ENCODE measurements at places on chromosomes 7 and 10.

DNA sequence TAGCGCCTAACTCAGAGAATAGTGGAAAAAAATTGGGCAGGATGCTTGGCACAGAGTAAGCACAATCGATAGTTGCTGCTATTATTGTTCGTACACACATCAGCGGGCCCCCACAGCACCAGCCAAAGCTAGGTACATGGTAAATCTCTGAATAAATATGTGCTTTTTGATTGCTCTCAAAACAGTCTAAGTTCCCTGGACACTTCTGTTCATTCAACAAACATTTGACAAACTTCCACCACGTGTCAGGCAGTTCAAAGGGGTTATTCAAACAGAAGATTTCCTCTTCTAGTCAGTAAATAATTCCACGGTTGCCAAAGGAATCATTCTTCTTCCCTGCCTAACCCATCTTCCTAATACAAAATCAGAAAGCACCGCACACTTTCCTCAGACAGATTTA is 150.8 kb downstream of the DGKI start:
- no peak for DNase-seq

DNA sequence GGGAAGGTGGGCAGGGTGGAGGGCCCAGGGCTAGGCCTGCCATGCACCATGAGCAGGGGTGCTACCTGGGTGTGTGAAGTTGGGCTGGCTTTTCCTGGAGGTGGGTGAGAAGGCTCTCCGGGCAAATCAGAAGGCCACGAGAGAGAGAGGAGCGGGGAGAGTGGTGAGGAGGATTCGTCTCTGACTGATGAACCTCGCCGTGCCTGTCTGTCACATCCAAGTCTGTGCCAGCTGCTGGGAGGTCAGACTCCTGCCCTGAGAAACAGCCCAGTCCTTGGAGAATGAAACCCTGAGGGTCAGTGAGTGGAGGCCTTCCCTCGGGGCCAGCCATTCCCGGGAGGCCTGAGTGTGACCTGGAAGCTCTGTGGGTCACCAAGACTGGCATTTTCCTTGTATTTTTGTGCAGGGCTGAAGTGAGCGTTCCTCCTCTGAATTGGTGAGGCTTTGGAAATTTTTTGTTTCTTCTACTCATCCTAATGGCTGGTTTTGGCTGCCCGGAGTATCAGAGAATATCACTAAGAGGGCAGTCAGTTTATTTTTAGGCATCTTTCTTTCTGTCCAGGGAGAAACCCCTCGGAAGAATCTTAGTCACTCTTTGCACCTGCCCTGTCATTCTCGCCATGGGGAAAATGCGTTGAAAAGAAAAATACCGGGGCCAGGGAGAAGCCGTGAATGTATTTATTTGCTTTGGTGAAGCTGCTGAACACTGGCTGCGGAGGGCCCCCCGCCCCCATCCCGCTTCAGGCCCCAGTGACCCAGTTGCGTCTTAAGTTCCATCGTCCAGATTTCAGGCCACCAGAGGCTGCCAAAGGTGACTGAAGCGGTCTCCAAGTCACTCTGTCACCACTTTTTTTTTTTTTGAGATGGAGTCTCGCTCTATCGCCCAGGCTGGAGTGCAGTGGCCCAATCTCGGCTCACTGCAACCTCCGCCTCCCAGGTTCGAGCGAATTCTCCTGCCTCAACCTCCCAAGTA is 6.5 kb upstream of the AP5Z1 start:
- no peak for DNase-seq

DNA sequence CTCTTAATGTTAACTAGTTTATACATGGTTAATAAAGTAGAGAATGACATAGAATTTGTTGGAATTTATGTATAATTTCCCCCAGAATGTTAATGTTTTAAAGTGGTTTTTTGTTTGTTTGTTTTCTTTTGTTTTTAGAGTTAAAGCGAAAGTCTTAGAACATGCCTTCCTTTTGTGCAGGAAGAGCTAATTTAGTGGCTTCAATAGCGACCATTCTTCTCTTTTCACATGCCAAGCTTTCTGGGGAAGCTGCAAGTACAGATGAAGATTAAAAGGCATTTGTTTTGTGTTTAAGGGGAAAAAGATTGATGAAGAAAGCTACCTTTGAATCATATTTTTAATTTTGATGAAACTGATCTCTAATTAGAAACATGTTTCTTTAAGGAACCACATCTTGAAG is 256.3 kb upstream of the CSTF2T start:
- no peak for DNase-seq

DNA sequence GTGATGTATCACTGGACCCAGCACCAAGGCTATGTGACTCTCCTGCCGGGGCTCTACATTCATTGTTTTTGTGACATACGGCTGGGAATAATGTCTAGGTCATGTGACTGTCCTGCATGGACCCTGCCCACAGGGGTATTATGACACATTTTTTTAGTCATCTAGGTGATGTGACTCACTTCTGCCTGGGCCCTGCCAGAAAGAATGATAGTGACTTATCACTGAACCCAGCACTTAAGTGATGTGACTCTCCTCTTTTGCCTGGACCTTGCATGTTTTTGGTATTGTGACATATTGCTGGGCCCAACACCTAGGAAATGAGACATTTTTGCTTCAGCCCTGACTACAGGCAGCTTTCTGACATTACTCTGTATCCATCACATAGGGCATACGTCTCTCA is 51.1 kb upstream of the ZNF107 start:
- DNase-seq: no peak

- no peak for DNase-seq
Measured at GRCh38 chr7:124667312-124668153, 98.1 kb downstream of the GPR37 start.

DNA sequence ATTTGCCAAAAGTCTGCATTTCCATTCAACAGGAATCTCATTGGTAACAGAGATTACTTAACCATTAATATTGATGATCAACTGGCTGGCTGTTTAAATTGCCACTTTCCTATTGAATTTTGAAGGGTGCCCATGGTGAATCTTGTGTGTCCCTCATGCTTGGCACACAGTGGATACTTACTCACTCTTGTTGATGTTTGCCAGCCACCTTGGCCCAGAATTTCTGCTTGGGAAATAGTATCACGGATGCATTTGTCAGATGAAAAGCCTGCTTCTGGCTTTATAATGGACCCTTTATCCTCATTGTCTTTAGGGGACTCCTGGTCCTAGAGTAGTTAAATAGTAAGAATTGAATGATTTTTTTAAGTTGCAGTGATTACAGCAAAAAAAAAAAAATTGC is 52.0 kb downstream of the MMRN2 start:
- no peak for DNase-seq

DNA sequence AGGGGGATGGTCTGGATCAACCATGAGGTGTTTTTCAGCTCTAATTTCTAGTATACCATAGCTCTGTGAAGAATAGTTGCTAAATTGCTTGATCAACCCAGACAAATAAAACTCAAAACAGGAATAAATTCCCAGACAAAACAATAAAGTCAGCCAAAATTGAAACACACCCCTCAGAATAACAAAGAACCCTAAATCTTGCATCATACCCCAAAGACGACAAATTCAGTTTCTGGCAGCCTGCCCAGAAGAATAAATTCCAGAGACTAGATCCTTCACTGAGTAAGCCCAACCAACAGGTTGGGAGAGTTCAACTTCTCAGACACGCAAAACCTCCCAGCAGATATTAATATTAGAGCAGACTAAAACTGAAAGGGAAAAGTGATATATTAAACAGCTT is 11.2 kb upstream of the SEM1 start:
- DNase-seq: peak; percentile 25

- peak; percentile 90 for DNase-seq
Measured at GRCh38 chr7:74061840-74062539, 21.6 kb upstream of the LIMK1 start.

GRCh38 chr10:91433620-91434019 is 23.5 kb downstream of the HECTD2 start:
- no peak for DNase-seq

- DNase-seq: no peak
Measured at GRCh38 chr7:130904792-130905191, 170.8 kb upstream of the KLF14 start.

DNA sequence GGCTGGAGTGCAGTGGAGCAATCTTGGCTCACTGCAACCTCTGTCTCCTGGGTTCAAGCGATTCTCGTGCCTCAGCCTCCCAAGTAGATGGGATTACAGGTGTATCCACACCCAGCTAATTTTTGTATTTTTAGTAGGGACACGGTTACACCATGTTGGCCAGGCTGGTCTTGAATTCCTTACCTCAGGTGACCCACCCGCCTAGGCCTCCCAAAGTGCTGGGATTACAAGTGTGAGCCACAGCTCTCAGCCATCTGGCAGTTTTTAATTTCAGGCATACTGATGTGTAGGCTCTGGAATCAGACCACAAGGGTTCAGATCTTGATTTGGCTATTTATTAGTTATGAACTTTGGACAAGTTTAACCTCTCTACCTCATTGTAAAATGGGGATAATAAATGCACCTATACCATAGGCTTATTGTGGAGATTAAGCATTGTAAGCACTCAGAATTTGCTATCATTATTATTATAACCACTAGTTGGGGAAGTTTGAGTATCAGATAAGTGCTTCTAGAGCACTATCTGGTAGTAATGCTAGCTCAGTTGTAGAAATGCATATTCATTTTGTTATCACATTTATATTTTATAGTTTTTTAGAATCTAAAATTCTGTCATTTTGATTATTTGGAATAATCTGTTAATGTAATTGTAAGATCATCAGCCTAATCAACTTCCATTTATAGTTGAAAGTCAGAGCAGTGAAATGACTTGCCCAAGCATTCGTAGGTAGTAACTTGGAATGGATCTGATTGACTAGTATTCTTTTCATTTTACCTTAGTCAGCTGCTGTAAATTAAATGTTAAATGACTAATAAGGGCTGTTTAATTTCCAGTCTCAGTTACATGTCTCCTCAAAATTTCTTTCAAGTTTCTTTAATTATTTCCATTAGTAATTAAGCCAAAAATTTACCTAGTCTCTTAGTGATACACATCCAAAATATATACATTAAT is 22.5 kb downstream of the KMT2E start:
- DNase-seq: no peak
